ENCODE measurements at places on chromosomes 16 and 17. TPM values are rescaled to one million over a fixed set of nuclear protein-coding genes. Genes with fewer than 3 reads are reported as not detected.
A peak's percentile ranks its signal among the peaks of the same experiment; 100 is the strongest.

- no peak for DNase-seq
Measured at GRCh38 chr16:15491411-15491810, 57.0 kb downstream of the BMERB1 start.

Gene SLFN14
- 0.29 TPM for polyA plus RNA-seq

DNA sequence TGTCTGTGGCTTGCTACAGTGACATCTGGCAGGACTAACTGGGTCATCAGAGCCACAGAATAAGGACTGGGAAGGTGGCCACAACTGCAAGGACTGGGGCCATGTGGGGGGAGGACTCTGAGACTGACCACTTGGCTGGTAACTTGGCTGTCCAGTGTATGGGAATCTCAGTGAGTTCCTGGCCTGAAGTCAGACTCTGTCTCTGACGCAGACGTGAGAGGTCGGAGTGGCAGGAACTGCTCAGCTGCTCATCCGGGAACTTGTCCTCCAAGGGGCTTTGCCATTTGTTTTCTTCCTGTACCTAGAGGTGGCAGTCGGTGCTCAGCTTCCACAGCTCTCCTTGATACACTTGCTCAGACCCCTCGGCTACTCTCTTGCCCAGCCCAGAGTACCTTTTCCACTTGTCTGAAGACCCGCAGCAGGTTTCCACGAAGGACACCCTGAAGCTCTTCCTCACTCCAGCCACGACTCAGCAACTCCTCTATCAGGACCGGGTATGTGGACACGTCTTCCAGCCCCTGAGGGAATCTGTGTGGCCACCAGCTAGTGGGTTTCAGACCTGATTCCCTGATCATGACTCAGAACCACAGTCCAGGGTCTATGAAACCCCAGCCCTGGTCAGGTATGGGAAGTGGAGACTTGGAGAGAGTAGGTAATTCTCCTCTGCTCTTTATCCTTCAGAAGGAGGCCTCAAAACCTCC is 7.3 kb upstream of the DPEP3 start:
- DNase-seq, result no peak

GRCh38 chr17:81921996-81922565 is 4.1 kb upstream of the SIRT7 start:
- DNase-seq, result no peak

DNA sequence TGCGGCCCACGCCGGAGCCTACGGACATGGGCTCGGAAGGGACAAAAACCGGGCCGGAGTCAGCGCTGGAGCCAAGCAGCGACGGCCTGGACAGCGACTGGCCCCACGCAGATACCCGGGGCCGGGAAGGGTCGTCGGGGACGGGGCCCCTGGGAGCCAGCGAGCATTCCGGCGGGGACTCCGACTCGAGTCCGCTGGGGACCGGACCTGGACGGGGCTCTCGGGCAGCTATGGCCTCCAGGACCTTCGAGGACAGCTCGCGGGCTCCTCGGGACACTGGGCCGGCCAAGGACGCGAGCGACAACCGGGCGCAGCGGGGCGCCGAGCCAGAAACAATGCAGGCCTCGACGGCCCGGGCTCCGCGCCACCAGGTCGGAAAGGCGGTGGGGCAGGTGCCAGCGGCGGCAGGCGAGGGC is 1.0 kb downstream of the MYO15B start:
- no peak for DNase-seq

Gene SPATA32
- 0.08 TPM for polyA plus RNA-seq

Gene XYLT1
- 7.4 TPM for polyA plus RNA-seq

DNA sequence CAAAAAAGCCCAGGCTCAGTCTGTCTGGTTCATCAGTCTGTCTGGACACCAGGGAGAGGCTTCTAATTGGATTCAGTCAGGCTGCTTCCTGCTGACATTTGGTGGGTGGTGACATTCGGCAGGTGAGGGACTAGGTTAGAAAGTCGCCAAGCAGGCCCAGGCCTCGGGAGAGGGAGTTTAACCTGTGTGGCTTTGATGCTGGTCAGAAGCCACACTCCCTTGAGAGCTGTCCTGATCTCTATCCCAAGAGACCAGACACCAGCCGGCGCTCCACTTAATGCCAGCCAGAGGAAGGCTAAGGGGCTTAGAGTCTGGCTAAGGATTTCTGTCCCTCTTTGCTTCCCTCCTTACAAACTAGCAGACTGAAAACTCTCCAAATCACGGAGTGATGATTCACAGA is 135.0 kb downstream of the GSG1L start:
- no peak for DNase-seq

Gene C16orf96
- 0.26 TPM for polyA plus RNA-seq

- no peak for DNase-seq
Measured at GRCh38 chr16:11016993-11017392, 72.6 kb downstream of the CLEC16A start.

DNA sequence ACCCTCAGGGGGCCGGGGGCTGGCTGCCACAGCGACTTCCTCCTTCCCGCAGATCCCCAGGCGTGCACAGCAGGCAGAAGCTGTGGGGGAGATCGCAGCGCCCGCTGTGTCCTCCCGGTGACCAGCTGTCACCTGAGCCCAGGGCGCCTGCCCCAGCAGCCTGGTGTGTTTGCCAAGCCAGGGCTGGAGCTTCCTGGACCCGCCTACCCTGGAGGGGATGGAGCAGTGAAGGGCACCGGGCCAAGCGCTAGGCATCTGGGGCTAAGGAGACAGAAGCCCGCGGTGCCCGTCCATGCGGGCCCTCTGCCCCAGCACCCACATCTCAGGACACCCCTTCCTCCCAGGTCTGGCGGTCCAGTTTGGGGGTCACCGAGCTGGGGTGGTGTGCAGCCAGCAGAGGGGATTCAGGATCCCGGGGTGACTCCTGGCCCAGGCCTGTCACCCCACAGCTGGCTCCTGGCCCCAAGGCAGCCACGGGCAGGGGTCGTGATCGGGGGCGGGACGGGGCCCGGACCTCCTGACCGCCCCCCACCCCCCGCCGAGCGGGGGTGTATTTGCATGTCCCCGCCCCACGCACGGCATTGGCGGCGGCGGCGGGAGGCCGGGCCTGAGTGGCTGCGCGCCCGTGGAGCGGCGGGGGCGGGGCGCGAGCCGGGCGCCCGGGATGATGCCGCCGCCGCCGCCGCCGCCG is at the start of gene RAB26:
TSS of gene RAB26 (plus strand) at position 645 of the 691 bp plus-strand sequence. CDS start 159 bp downstream, outside the sequence.
- no peak for DNase-seq

DNA sequence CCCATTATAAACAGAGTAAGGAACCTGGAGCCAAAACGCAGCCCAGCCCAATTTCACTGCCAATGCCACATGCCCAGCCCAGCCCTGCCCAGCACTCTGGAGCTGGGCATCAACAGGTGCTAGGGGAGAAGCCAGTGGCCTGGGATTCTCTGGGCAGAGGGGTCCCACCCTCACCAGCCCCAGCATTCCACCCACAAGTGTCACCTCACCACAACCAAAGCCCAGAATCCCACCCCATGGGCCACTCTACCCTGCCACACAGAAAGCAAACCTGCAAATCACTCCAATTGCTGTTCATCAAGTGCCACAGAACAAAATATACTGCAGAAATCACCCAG is 102.5 kb upstream of the CDH5 start:
- no peak for DNase-seq

GRCh38 chr17:78240839-78241238 is 9.4 kb downstream of the TMEM235 start:
- no peak for DNase-seq

Gene ADAM11
- polyA plus RNA-seq, result 1.6 TPM

- no peak for DNase-seq
Measured at GRCh38 chr16:65123396-65124211, 1.7 kb upstream of the CDH11 start.

GRCh38 chr16:53703590-53704444 is at the start of the genes FTO and RPGRIP1L:
Gene FTO, plus strand, starts transcription at chr16:53704156.
Gene RPGRIP1L, minus strand, starts transcription at chr16:53703859. Its CDS starts 3,136 bp downstream, at chr16:53700723.
- DNase-seq, result peak; percentile 99

Gene C16orf46
- 2.2 TPM for polyA plus RNA-seq

DNA sequence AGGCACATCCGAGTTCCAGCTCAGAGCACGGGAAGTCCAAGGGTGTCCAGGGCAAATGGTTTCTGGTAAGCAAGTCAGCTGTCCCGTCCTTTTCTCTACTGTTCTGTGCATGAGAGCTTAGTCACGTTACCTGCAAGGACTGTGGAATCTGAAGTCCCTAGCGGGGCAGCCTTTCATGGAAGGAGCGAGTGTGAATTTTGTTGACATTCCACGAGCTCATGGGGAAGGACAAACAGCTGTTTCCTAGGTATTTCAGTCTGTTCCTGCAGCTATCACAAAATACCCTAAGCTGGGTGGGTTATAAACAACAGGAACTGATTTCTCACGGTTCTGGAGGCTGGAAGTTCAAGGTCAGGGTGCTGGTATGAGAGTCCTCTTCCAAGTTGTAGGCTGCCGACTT is 109.2 kb downstream of the SDR42E1 start:
- DNase-seq, result no peak

DNA sequence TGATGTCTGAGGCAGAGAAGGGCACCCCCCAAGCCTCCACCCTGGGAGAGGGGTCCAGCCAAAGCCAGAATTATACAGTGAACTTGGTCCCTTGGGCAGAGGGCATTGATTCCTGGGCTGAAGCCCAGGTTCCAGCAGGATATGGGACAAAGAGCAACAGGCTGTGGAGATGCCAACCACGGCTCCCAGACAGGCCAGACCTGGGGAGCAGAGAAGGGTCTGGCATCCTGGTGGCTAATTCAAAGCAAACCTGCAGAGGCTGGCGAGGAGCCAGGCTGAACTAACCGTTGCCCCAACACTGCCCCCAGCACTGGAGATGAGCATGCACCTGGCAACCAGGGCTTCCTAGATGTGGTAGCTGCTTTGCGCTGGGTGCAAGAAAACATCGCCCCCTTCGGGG is 3.0 kb downstream of the CES3 start:
- DNase-seq, result no peak

Gene LGALS9B
- not detected for polyA plus RNA-seq

DNA sequence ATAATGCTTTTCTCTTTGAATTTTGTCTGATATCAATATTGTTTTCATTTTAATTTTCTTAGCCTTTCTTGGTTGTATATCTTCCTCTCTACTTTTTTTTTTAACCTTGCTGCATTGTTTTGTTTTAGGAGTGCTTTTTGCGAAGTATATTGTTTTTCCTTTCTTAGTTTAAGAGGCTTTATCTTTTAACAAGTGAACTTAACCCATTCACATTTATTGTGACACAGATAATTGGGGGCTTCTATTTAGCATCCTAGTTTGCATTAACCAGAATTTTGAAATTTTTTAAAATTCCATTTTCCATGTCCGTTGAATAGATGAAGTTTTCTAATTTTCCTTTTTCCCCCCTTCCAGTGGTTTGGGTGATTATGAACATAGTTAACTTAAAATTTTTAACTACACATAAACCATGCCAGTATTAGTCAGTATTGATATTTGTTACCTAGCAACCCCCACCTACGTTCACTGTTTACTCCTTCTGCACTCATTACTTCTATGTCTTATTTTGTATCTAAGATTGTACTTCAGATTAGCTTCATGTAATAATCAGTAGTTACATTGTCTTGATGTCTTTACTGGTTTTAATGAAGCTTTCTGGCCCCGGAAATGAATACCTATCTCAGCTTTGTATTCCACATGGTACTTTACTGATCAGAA is 44.4 kb downstream of the TNRC6A start:
- DNase-seq, result no peak

Gene TPSD1
- polyA plus RNA-seq, result not detected

DNA sequence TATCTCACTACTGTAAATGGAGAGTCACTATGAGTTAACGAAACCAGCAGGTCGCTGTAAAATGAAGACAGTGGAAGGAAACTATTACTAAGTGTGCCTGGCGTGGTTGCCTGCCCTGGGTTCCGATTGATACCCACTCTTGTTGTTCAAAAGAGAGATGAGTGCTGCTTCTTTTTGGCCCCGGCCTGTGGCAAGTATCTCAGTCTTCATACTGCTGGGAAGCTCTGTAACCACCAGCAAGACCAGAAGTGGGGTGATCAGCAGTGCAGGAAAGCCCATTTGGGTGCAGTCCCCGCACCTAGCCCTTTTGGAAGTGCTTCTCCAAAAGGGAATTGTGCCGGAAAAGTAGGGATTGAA is 104.5 kb downstream of the SNX29 start:
- DNase-seq, result no peak

DNA sequence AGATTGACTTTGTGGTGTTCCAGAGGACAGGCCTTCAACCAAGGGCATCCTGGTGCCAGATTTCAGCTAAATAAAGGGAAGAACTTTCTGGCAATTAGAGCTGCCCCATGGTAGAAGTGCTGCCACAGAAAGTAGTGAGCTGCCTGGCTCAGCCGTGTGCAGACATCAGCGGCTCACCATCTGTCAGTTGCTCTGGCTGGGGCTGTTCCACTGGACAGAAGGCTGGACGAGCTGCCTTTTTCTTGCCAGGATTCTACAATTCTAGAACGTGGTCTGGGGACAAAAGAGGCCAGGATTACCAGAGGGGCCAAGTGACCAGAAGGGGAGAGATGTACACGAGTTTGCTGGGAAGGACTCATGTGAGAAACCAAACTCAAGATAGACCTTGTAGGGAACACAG is 107.0 kb upstream of the RPL38 start:
- no peak for DNase-seq

DNA sequence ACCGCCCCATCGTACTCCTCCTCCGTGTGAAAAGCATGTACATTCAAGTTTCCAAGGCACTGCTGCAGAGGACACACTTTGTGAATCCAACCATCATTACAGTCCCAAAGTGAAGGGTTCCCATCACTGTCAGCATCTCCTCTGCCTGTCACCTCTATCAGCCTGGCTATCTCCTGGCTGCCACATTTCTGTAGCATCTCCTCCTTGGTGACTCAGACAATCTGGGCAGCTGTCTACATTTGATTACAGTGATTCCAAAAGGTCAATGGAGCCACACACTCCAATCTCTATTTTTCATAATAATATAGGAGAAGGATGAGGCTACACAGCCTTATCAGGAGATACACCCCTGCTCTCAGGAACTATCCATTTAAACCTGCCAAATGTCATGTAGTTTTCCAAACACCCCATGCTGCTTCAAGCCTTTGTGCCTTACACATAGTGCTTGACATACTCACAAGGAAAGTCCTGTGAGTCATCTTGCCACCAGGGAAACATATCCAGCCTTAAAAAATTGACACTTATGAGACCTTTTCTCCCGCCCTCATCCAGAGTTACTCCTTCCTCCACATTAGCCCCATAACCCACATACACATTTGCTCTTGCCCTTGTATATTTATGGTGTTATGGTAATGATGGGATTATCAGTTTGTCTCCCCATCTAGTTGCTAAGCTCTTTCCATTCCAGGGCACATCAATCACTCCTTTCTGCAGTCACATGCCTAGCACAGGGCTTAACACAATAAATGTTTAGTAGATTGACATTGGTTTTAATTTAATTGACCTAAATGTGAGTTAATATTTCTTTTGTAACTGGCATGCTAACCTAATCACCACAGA is 250.1 kb upstream of the CDH5 start:
- DNase-seq, result no peak

Gene ASGR1
- polyA plus RNA-seq, result 6.7 TPM

- no peak for DNase-seq
Measured at GRCh38 chr17:18089613-18090012, 1.9 kb downstream of the DRG2 start.

GRCh38 chr17:70786081-70786480 is 616.7 kb downstream of the KCNJ2 start:
- DNase-seq, result no peak

GRCh38 chr17:27091043-27091497 is 202.8 kb upstream of the WSB1 start:
- DNase-seq, result no peak

Gene TEKT1
- polyA plus RNA-seq, result 1.2 TPM
